ENCODE measurements at places on chromosomes 4 and X.
A peak's percentile ranks its signal among the peaks of the same experiment; 100 is the strongest.

- DNase-seq: no peak
Observed at GRCh38 chrX:9148615-9149399, 114.9 kb upstream of the FAM9B start.

DNA sequence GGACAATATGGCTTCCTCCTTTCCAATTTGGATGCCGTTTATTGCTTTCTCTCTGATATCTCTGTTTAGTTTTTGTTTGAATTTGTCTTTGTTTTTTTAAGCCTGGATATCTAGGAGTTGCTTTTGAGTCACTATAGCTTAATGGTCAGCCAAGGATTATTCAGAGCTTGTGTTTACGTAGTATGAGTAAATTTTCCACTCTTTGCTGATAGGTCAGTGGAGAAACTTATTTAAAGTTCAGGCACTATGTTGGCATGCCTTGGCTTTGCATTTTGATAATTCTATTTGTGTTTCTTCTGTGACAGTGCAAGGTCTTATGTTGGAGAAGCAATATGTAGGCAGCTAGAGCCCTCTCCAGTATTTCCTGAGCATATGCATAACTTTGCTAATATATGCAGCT is 315.2 kb downstream of the GRID2 start:
- no peak for DNase-seq

DNA sequence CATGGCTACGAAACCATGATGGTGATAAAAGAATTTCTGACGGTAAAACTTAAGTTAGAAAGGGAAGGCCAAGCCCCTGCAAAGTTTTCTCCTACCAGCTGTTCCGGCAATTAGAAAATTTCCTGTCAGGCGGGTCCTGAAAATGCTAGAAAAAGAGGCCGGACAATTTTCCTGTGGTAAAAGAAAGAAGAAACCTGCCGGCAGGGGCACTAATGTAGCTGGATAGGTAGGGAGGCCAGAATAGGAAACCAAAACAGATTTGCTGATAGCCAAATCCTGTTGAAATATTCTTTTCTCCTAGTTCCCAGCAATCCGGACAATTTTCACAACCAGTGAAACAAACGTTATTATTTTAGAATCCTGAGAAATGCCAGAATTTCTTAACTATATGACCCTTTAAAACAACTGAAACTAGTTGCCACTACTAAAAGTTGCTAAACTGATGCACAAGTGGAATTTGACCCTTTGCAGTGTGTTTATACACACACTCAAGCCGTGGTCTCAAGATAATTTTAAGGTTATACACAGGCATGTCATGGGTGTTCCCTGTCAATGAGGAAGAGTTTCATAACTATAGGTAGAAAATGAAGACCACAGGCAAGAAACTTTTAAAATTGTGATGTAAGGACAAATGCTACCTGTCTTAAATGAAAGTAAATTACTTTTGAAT is 47.7 kb downstream of the RPS6KA3 start:
- no peak for DNase-seq

DNA sequence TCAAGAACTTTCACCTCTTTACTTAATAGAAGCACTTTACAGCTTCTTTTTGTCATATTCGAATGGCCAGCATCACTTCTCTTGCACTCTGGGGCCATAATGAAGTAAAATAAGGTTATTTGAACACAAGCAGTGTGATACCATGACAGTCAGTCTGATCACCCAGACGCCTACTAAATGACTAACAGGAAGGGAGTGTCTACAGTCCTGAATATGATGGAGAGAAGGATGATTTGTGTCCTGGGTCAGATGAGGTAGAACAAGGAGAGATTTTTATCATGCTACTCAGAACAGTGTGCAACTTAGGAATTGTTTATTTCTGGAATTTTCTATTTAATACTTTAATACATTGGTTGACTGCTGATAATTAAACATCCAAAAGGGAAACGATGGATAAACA is 284.2 kb upstream of the F9 start:
- DNase-seq: no peak

DNA sequence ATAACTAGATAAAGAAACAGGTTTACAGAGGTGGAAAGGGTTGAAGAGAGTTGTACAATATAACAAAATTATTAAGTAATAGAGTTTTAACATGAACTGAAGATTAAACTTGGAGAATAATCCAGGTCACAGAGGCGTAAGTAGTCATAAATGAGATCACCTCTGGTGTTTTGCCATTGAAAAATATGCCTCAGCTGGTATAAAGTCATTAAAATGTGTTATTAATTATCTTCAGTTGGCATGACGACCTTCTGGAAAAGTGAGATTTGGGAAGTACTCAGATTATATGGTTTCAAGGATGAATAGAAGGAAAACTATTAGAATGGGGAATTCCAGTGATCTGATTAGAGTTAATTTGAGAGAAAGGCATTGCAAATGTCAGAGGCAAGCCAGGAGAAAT is 237.5 kb upstream of the ANXA10 start:
- no peak for DNase-seq

DNA sequence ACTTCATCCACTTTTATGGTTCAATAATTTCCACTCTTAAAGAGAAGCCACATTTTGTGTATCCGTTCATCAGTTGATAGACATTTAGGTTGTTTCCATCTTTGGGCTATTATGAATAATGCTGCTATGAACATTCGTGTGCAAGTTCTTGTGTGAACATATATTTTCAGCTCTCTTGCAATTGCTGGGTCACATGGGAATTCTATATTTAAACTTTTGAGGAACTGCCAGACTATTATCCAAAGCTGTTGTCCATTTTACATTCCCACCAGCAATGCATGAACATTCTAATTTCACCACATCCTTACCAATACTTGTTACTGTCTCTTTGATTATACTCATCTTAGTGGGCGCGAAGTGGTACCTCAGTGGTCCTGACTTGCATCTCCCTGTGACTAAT is 61.9 kb downstream of the NR3C2 start:
- no peak for DNase-seq

DNA sequence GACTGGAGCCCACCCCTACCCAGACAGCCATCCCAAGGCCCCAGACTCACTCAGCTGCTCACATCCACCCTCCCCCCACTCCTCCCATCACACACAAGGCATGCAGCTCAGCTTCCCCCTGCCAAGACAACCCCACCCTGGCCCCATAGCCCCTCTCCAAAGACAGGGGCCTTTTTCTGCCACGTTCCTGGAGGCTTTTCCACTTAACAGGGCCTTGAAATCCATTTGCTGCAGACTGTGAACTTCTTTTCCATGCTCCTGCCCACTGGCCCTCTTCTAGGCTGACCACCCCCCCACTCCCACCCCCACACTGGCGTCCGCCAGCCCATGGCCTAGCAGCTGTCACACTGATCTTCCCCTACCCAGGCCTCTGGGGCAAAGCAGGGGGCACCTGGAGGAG is 76.0 kb downstream of the PJA1 start:
- no peak for DNase-seq

GRCh38 chr4:27272217-27272616 is 411.6 kb downstream of the STIM2 start:
- DNase-seq: no peak

DNA sequence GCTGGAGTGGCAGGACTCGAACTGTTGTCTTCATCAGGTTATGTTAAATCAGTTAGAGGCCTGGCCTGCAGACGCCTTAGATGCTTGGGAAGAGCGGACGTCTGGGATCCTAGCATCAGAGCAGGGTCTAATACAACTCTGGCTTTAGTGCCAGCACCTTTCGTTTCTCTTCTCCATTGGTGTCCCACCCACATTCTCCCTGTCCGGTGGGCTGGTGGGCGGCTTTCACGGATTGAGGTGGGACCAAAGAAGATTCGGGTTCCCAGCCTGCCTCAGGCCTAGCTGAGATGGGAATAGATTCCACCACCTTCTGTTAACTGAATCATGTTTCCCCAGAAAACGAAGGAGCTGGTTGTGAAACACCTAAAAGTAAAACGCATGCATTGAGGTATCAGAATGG is 939 bp downstream of the PDK3 start:
- no peak for DNase-seq

- no peak for DNase-seq
Observed at GRCh38 chr4:184802697-184803015, 23.1 kb downstream of the ACSL1 start.

DNA sequence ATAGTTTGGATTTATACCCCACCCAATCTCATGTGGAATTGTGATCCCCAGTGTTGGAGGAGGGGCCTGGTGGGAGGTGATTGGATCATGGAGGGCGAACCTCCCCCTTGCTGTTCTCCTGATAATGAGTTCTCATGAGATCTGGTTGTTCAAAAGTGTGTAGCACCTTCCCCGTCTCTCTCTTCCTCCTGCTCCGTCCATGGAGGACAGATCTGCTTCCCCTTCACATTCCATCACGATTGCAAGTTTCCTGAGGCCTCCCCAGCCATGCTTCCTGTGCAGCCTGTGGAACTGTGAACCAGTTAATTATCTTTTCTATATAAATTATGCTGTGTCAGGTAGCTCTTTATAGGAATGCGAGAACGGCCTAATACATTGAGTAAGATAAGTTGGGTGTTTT is 518.8 kb upstream of the LCORL start:
- DNase-seq: no peak

DNA sequence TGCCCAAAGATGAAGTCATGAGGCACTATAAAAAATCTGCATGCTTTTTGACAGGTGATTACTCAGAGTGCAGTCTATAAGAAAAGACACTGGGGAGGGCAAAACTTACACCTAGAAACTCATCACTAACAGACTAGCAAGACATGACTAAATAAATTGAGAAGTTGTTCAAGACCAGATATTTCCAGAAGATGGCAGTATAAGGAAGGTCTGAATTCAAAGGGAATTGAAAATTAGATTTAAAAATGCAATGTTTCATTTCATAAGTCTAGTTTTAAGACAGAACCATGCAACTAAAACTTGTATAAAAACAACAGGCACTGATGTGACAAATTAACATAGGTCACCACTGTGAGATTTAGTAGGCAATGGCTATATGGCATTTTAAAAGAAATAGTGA is 232.5 kb upstream of the POF1B start:
- DNase-seq: no peak

GRCh38 chrX:17860811-17861488 is at the start of gene RAI2:
TSS of gene RAI2 (minus strand) at chrX:17861298. CDS start at chrX:17802010, 59,288 bp downstream.
- DNase-seq: peak; percentile 8

DNA sequence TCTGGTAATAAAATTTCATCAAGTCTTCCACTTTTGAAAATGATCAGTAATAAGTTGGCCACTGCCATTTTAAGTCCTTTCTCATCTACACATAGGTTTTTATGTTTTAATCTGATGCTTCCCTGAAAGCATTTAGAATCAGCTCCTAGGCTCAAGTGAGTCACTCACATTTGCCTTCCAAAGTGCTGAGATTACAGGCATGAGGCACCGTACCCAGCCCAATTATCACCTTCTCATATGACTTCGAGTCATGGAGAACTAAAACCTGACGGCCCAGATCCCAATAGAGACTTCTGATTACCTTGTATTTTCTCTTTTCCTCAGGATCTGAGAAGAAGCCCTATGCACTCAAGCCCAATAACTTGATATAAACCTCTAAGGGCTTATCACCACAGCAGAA is 140.8 kb downstream of the OPHN1 start:
- no peak for DNase-seq

DNA sequence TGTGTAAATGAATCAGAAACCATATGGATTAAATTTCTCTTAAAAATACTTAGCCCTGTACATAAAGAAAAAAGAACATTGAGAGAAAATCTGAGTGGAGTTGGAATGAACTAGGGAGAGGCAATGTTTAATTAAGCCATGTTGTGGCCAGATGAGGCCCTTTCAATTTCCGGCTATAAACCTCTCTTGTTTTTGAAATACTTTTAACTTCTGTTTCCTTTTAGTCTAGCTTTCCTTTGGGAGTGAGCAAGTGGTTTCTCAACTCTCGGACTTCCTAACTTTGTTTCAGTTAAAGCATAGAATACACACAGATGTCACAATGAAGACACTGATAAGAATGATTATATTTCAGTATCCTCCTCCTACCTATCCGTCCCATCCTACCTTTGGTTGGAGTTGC is 197.2 kb downstream of the ARHGAP24 start:
- no peak for DNase-seq

DNA sequence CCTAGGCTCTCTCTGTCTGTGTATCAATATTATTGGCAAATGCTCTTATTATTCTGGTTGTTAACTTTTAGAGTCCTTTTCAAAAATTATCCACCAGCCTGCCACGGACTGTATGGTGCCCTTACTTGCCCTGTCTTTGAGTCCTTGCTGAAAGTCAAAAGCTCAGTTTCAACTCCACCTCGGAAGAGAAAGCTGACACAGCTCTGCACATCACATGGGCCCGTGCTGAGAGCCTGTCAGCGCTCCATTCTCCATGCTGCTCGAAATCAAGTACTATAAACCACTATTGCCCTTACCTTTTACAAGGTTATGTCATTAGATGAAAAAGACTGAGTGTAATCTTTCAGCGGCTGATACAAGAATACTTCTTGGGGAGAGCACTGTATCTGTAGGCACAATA is 141.0 kb downstream of the CORIN start:
- DNase-seq: no peak

- peak; percentile 82 for DNase-seq
Observed at GRCh38 chr4:473570-474457, 25.1 kb downstream of the ZNF721 start.

GRCh38 chr4:16967722-16968121 is 69.3 kb upstream of the LDB2 start:
- no peak for DNase-seq

DNA sequence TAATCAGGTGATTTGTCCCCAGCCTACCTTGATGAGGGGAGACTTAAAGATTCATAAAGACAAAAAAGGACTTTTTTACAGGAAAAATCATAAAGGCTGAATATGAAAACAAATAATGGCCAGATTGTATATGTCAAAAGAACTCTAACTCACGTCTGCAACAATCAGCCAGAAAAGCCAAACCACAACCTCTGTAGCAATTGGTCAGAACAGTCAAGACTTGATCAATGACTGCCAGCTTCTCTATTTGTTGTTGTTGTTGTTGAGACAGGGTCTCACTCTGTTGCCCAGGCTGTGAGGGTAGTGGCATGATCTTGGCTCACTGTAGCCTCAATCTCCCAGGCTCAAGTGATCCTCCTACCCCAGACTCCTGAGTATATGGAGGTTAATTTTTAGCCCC is 35.9 kb upstream of the PPA2 start:
- DNase-seq: no peak

- no peak for DNase-seq
Observed at GRCh38 chr4:90306810-90307209, 179.6 kb downstream of the CCSER1 start.

DNA sequence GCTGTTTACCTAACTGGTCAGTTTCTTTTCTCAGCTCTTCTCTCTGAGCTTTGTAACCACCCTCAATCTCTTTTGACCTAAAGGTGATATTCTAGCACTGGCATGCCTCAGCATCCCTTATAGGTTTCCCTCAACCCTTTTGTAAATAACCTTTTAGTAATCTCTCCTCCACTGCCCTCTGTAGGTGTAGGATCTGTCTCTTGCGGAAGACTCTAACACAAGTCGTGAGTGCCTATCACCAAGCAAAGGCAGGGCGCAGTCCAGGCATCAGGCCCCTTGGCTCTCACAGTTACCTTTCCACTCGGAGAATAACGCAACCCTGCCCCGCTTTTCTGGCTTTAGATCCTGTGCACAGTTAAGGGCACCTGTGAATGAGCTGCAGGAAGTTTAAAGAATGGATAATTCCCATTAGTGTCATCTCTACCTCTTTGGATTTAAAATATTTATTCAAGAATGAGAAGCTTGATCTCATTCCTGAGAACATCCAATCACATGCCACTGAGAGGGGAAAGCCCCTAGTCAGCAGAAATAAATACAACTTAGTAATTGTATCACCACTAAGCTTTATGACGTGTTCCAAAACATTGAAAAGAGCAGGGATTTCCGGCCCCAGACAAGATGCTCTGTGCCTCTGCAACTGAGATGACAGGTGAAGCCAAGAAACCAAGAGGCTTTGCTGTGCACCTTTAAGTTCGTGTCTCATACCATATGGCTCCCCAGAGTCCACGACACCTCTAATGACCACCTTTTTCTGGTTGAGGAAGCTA is 58.8 kb downstream of the SPINK2 start:
- DNase-seq: no peak

GRCh38 chr4:143286701-143287571 is 49.7 kb upstream of the GAB1 start:
- DNase-seq: no peak

Measured in stimulated activated CD8-positive, alpha-beta memory T cell treated with anti-CD3 and anti-CD28 coated beads, Interleukin-12 subunit alpha, Interleukin-12 subunit beta, amount 100 ng/mL, for 4 hours (primary cell).